T-helper 17 cell (primary cell): ENCODE measurements at places on chromosomes 6 and 20.

DNA sequence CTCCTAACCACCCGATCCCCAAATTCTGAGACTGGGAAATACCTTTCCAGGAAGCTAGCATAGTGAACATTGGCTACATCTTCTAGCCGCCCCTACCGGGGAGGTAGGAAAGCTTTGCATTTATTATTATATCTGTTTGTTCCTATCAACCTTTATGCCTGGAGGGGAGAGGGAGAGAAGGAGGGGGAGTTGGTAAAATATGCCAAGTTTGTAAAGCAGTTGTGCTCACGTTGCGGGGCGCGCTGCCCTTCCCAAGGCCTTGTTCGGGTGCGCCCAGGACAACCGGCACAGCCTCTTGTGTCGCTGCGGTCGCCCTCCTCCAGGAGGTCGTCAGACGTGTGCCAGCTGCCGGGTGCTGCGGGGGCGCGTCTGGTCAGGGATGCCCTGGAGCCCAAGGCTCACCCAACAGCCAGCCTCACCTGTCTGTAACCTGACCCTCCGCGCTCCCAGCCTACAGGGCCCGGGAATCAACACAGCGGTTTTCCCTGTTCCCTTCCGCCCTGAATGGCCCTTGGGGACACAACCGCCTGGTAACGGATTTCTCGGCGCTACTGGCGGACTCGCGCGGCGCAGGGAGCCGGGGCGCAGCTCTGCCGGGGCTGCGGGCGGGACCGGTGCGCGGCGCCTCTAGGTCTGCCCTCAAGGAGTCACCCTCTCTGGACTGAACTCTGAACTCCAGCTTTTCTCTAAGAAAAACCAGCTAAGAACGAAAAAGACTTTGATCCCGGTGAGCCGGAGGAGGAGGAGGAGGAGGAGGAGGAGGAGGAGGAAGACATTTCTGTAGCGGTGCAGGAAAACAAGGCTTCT is 1.1 kb upstream of the OVOL2 start:
- H3K4me3 ChIP-seq = no peak overlapping the region
- peaks cover 65% of the 10 kb centered on the region for H3K27me3 ChIP-seq
- no peak for DNase-seq
- H3K36me3 ChIP-seq = peaks cover 5% of the 10 kb centered on the region
- H3K27ac ChIP-seq = no peak overlapping the region
- H3K4me1 ChIP-seq = peaks cover 4% of the 10 kb centered on the region

DNA sequence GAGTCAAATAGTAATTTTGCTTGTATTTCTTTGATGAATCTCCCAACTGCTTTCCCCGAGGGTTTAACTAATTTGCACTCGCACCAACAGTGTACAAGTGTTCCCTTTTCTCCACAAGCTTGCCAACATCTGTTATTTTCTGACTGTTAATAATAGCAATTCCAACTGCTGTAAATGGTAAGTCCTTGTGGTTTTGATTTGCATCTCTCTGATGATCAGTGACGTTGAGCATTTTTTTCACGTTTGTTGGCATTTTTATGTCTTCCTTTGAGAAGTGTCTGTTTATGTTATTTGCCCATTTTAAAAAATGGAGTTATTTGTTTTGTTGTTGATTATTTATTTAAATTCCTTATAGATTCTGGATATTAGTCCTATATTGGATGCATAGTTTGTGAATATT is 399.8 kb upstream of the MAN1A1 start:
- H3K36me3 ChIP-seq = peaks cover 2% of the 10 kb centered on the region
- H3K27me3 ChIP-seq = no peaks in the 10 kb centered on the region
- H3K4me1 ChIP-seq = no peaks in the 10 kb centered on the region
- DNase-seq = no peak

GRCh38 chr20:5393218-5393870 is 76.6 kb upstream of the PROKR2 start:
- no peak for DNase-seq
- peaks cover 38% of the 10 kb centered on the region for H3K27me3 ChIP-seq
- H3K4me3 ChIP-seq = no peak overlapping the region
- H3K4me1 ChIP-seq = no peaks in the 10 kb centered on the region
- H3K36me3 ChIP-seq = no peaks in the 10 kb centered on the region

- no peaks in the 10 kb centered on the region for H3K4me1 ChIP-seq
- H3K27ac ChIP-seq = no peak overlapping the region
- no peaks in the 10 kb centered on the region for H3K36me3 ChIP-seq
- no peaks in the 10 kb centered on the region for H3K27me3 ChIP-seq
These were observed 27.2 kb downstream of the GINM1 start for GRCh38 chr6:149593408-149593807.

DNA sequence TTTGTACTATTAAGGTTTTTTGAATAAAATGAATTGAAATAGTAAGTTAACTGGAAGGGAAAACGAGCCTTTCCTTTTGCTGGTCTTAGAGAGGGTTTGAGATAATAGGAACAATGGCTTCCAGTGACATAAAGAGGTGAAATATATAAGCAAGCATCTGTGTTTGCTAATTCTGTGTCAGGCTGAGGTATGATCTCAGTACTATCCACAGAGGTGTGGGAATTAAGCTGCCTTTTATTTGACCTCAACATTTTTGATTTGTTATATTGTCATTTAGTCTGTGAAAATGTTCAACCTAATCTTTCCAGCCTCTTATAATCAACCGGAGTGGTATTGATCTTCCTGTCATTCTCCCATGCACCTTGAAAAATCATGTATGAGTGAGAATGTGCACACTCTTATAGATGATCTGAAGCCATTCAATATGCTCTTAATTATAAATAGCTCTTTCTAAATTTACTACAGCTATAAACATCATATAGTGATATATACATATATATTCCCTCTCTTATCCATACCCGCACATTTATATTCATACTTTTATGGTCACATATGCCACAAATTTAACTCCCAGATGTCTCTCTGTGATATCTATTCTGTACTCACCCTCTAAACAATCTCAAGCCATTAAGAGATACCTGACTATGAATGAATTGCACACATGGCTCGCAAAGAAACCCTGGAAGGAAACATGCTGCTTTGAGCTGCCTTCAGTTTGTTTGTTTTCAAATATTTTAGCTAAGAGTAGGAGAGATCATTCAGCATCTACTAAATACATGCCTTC is 754.7 kb upstream of the NRSN1 start:
- H3K36me3 ChIP-seq = no peaks in the 10 kb centered on the region
- H3K27ac ChIP-seq = no peak overlapping the region
- no peak for DNase-seq
- no peaks in the 10 kb centered on the region for H3K27me3 ChIP-seq
- no peak overlapping the region for H3K4me3 ChIP-seq

DNA sequence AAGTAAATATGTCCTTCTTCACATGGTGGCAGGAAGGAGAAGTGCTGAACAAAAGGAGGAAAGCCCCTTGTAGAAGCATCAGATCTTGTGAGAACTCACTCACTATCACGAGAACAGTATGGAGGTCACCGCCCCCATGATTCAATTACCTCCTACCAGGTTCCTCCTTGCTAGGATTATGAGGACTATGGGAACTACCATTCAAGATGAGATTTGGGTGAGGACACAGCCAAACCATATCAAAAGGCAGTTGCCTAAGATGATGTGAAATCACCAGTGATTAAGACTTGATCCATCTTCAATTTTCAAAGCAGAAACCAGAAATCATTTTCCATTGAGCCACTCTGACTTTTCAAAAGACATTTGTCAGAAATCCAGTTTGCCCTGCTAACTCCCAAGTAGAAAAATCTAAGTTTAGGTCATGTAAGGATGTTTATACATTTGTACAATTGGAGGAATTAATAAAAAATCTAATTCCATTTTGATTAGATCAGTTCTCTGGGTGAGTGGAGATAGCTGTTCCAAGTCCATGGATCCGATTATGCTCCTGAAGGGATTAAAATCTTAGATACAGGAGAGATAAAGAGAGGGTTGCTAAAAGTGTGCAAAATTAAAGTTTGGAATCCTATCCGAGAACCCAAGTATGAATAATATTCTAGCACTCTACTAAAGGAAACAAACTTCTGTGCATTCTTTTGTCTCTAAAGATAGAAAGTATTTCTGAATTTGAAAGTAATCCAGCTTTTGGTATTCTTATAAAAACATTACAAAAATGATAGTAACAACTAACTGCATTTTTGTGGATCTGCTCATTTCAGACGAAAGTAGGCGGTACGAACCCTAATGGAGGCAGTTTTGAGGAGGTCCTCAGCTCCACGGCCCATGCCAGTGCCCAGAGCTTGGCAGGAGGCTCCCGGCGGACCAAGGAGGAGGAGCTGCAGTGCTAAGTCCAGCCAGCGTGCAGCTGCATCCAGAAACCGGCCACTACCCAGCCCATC is 39.5 kb downstream of the HDDC2 start:
- H3K27me3 ChIP-seq = no peaks in the 10 kb centered on the region
- no peak overlapping the region for H3K27ac ChIP-seq
- no peak overlapping the region for H3K4me3 ChIP-seq
- no peaks in the 10 kb centered on the region for H3K36me3 ChIP-seq
- DNase-seq = no peak

DNA sequence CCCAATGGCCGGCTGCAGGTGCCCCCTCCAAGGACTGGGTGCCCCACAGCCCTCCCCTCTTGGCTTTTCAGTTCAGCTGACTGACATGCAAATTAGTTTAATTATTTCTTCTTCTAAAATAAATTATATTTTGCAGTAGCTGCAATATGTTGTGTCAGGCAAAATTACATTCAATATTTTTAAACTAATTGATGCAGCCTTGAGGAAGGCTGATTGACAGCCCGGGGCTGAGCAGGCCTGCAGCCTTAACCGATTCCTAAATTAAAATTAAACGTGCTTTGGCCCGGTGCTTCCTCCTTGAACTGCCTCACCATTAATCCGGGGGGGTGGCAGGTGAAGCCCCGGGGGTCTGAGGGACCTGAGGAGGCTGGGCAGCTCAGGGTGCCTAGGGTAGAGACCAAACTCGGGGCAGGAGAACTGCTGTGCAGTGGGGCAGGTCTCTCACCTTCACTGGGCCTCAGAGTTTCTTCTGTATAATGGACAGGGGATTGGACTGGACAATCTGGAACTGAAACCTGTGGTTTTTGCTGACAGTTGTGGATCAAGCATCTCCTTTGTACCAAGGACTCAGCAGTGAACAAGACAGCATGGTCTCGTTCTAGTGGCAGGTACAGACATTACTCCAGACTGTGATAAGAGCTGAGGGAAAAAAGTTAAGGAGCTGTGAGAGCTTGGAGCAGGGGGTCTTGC is 72.5 kb downstream of the CD40 start:
- peaks cover 6% of the 10 kb centered on the region for H3K4me1 ChIP-seq
- H3K4me3 ChIP-seq = no peak overlapping the region
- H3K27ac ChIP-seq = no peak overlapping the region
- no peak for DNase-seq
- H3K36me3 ChIP-seq = no peaks in the 10 kb centered on the region
